ENCODE measurements at places on chromosomes 5 and 9.

- DNase-seq, result peak; percentile 30
Observed at GRCh38 chr5:73176250-73176649, 3.3 kb downstream of the TMEM174 start.

DNA sequence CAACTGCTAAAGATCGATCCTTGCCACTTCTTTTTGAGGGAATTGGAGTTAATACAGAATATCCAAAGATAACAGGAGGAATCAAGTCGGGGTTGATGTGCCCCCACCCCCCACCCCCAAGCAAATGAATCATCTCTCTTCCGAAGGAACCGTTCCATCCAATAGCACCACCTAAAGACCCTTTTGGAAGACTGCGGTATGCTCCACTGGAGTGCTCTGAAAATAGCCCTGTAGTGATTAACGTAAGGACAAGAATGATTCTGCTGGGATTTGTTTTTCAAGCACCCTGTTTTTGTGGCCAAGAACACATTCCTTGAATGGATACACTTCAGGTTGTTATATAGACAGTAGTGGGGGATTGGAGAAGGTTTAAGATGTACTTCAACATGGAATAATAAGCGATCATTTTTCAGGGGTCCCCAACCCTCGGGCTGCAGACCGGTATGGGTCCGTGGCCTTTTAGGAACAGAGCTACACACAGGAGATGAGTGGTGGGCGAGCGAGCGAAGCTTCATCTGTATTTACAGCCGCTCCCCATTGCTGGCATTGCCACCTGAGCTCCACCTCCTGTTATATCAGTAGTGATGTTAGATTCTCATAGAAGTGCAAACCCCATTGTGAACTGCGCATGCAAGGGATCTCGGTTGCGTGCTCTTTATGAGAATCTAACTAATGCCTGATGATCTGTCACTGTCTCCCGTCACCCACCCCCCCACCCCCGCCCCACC lies 44.5 kb upstream of the TMEM252 start:
- no peak for DNase-seq

GRCh38 chr5:133359861-133360260 lies 252.5 kb downstream of the FSTL4 start:
- no peak for DNase-seq

- DNase-seq, result no peak
Observed at GRCh38 chr9:109161471-109161870, 5.6 kb downstream of the FRRS1L start.

DNA sequence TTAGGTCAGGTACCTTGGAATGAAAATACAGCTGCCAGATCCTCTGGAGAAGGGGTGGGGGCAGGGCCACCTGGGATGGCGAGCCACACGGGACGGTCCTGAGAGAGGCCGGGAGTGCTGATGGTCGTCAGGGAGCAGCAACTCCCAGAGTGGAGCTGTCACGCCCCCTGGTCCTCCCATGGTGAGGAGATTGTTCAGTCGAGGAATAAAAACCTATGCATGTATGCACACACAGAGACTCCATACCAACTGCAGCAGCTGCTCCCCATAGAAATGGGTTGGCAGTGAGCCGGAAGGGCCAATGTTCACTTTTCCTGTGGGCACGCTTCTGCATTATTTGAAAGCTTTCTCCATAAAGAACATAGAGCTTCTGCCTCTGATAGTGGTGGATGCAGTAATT lies 45.2 kb upstream of the SEMA4D start:
- no peak for DNase-seq

DNA sequence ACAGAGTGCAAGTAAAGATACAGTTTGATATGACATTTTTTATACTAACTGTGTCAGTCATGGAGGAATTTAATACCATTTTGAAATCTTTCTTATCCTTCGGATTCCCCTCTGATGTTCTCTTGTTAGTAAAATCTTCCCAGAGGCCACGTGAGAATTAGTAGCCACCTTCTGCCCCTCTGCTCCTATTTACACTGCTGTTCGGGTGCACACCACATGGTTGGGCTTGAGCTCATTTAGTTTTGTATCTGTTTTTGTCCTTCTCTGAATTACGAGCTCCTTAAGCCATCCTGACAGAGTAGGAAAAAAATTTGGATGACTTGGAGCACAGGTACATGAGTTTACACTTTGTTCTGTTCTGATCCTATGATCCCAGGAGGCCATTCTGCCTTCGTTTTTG lies 109.7 kb downstream of the SV2C start:
- DNase-seq, result no peak

GRCh38 chr9:113973226-113973625 lies 97.1 kb downstream of the ZNF618 start:
- peak; percentile 53 for DNase-seq

- no peak for DNase-seq
Observed at GRCh38 chr5:176770431-176770830, 39.9 kb upstream of the UNC5A start.

DNA sequence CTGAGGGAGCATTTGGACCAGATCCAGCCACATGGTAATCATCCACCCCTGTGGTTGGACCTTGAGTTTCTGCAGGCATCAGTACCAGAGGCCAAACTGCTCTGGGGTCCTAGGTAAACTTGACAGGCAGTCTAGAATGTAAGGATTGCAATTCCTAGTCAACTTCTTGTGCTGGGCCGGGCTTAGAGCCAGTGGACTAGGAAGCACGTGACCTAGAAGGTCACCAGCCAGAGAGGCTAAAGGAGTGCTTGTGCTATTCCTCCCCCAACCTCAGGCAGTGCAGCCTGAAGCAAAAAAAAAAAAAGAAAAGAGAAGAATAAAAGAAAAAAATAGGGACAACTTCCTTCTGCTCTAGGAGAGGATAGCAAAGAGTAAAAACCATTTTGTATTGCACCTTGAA lies 406.2 kb upstream of the FTMT start:
- no peak for DNase-seq

DNA sequence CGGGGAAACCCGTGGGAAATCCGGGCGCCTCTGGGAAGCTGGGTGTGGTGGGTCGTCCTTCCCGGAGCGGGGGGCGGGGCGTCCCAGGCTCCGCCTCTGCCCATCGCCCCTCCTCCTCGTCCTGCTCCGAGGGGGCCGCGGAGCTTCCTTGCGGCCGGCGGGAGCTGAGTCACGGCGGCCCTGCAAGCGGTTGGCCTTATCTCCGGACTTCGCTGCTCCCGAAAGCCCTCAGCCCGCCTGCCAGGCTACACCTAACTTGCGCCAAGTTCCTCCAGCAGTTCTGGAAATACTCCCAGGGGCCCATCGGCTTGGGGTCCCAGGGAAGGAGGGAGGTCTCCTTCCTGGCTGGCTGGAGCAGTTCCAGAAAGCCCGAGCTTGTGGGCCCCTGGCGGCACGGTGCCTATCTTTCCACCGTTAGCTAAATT lies 54.1 kb upstream of the CDKN2AIPNL start:
- peak; percentile 87 for DNase-seq

All from thyroid gland (tissue), 4 donors.